H1 (cell line): ENCODE measurements at places on chromosomes 7 and 10. TPM values are rescaled to one million over a fixed set of nuclear protein-coding genes. Genes with fewer than 3 reads are reported as not detected.

DNA sequence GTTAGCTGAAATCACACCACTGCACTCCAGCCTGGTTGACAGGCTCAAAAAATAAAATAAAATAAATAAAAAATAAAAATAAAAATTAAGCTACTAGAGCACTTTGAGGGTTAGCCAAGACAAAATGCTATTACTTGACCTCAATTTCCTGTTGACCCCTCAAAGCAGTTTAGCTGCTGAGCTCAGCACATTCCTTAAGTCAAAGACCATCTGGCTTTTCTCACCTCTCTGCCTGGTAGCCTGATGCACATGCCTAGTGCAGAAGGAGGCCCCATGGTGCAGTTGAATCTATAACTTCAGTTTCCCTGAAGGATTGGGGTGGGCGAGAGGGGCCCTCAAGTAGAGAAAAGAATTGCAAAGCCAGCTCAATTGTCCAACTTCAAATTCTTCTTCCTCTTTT is 211.1 kb upstream of the GALNT17 start:
- H3K4me3 ChIP-seq = no peak overlapping the region
- no peaks in the 10 kb centered on the region for H3K36me3 ChIP-seq
- H3K27ac ChIP-seq = no peak overlapping the region
- H3K4me1 ChIP-seq = peaks cover 2% of the 10 kb centered on the region

GRCh38 chr10:17736223-17736622 is 15.8 kb upstream of the TMEM236 start:
- no peaks in the 10 kb centered on the region for H3K27me3 ChIP-seq
- no peaks in the 10 kb centered on the region for H3K4me1 ChIP-seq
- H3K4me3 ChIP-seq = no peak overlapping the region
- DNase-seq = no peak

DNA sequence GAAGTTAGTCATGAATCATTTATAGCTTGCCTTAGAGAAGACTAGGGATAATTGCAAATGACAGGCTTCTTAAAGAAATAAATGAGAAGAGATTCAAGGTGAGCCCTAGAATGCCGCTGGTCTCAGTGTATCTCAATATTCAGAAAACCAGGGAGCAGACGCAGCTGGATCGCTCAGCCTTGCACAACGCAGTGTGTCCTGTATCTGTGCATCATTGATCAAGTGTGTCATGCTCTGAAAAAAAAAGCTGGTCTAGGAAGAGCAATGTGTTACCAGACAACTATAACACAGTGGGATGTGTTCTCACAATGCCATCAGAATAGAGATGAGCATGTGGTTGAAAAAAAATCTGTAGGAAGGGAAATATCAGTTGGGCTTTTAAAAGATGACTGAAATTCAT is 230.1 kb downstream of the CALN1 start:
- no peak overlapping the region for H3K27ac ChIP-seq
- no peaks in the 10 kb centered on the region for H3K27me3 ChIP-seq
- no peak overlapping the region for H3K4me3 ChIP-seq
- DNase-seq = no peak
- no peaks in the 10 kb centered on the region for H3K36me3 ChIP-seq

Gene PKD2L1
- 0.20 and 0.33 TPM in 2 replicates for polyA plus RNA-seq

Gene GPR26
- 0.11 and 0.21 TPM in 2 replicates for polyA plus RNA-seq
